ENCODE measurements at places on chromosomes 16 and 17.

DNA sequence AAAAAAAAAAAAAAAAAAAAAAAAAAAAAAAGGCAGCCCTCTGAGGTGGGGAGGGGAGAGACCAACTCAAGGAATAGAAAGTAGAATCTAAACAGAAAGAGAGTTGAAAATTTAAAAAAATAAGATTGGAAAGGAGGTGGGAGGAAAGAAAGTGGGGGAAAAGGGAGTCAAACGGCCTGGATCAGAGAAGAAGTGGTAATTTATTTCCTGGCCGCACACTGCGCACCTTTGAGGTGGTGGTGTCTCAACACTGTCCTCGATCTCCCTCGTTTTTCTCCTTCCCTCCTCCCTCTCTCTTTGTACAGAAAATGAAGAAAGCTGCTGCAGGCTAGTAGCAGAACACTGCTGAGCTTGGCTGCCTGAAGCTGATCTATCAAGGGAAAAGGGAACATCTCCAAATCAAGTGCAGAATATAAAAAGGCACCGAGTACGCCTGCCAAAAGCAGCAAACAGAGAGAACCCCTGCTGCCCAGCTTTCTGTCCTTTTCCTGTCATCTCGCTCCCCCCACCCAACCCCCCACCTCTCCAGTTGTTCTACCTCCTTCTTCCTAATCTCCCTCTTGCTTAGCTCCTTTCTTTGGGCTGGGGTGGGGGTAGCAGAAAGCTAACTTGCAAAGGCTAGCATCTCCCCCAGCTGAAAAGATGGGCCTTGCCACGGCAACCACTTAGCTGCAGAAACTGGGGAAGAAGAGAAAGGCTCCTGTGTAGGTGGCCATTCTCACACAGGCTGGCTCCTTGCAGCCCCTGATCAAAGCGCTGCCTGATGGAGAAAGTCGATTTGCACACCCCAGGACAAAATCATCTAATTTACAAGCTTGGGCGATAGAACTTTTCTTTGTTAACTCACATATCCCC, 22.5 kb downstream of the AXIN2 start:
- DNase-seq: no peak

DNA sequence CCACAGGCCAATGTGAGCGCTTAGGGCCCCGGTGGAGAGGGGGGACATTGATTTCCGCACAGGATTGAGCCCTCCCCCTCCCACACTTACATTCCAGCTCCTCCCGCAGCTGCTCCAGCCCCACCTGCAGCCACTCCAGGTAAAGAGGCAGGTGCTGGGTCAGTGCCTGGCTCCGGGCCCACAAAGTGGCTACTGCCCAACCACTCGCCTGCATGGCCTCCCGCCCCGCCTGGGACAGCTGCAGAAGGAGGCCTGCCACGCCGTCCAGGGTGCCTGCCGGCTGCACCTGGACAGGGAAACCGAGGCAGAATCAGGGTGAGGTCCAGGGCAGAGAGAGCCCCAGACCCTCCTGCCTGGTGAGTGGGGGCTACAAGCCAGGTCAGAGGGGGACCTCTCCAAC, 46.3 kb downstream of the RMI2 start:
- DNase-seq: no peak

DNA sequence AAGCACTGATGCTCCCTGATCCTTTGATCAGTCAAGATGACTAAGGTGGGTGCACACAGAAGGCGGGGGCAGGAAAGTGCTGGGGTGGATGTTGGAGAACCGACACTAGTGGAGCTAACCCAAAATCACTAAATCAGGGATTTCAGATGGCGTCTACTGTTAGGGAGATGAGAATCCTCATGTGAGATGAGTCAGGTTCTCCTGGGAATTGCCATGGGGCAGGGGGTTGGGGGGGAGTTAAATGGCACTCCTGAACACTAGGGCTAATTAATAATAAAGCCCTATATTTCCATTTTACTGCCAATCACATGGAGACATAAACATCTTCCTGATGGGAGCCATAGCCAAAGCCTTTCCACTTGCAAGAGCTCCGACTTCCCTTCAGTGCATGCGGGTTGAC, 804.1 kb downstream of the KCNJ18 start:
- DNase-seq: no peak

GRCh38 chr16:425740-426114, 278 bp downstream of the RAB11FIP3 start:
- peak; percentile 55 for DNase-seq

GRCh38 chr17:7755095-7755890, 37.7 kb downstream of the DNAH2 start:
- DNase-seq: no peak

GRCh38 chr17:7673239-7673638, 14.1 kb downstream of the TP53 start:
- no peak for DNase-seq

DNA sequence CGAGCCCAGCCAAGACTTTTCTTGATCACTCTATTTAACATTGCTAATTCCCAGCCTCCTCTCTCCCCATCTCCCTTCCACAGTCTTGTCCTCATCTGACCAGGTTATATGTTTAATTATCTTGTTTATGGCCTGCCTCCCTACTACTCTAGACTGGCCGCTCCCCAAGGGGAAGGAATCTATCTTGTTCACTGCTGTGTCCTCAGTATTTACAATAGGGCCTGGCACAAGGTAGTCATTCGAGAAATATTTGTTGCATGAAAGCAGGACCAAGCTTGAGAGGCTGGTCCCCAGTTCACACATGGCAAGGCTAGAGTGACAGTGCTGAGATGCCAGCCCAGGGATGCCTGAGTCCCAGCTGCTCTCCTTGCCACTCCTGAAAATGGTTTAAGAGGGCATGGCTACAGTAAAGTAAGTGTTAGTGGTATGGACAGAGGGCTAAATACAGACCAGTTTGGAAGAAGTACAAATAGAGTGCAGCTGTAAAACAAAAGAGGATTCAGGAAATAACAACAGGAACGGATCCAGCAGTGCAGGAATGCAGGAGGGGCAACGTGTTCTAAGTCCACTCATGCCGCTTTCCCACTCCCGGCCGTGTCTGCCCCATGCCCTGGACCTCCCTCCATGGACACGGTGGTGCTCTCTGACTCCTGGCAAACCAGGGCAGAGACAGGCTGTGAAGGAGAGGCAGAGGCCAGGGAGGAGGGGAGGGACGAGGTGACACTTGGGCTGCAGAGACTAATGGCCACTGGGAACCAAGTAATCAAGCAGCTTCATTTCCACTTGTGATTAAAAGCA, 65.6 kb downstream of the TOM1L2 start:
- DNase-seq: no peak

DNA sequence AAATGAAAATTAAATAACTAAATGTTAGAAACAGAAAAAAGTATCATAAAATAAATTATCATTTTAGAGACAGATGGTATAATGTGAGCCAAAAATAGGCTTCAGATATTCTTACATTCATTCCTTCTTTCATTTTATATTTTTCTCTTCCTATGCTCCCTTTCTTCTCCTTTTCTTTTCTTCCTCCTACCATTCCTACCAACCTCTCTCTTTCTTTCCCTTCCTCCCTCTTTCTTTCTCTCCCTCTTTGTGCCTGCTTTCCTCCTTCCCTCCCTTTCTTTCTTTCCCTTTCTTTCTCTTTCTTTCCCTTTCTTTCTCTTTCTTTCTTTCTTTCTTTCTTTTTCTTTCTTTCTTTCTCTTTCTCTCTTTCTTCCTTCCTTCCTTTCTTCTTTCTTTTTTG, 275.6 kb upstream of the ELAC2 start:
- DNase-seq: no peak

DNA sequence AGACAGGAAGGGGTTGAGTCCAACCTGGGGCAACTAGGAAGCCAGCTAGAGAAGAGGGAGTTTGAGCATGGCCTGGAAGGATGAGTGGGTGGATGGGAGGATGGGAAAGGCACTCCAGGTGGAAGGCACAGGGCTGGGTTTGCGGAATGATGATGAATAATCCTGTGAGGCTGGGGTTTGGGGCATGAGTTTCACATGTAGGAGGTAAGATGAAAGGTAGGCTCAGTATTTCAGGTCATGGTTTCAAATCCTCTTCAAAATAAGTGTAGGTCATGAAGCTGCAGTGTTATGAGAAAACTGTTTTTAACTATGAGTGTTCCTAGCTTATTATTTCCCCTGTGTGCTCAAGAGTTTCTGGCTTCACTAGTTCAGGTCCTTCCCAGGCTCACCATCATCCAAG, 130.3 kb downstream of the SKAP1 start:
- DNase-seq: peak; percentile 6

DNA sequence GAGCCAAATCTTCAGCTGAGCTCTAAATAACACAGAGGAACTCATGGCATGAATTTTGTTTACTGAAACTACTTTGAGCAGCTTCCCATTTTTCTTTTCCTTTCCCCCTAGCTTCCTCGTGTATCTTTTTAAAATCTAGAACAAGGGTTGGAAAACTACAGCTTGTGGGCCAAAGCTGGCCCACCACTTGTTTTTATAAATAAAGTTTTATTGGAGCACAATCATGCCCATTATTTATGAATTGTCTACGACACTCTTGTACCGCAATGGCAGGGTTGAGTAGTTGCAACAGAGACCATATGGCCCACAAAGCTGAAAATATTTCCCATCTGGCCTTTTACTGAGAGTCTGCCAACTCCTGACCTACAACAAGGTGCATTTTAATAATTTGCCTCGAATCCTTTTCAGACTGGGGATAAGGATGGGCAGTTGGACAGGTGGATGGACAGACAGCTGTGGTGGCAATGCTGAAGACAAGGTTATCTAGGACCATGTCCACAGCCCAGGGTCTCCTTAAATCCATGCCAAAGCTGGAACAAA, 87.7 kb downstream of the RMI2 start:
- no peak for DNase-seq

GRCh38 chr16:48492133-48492532, 106.9 kb upstream of the SIAH1 start:
- DNase-seq: no peak

DNA sequence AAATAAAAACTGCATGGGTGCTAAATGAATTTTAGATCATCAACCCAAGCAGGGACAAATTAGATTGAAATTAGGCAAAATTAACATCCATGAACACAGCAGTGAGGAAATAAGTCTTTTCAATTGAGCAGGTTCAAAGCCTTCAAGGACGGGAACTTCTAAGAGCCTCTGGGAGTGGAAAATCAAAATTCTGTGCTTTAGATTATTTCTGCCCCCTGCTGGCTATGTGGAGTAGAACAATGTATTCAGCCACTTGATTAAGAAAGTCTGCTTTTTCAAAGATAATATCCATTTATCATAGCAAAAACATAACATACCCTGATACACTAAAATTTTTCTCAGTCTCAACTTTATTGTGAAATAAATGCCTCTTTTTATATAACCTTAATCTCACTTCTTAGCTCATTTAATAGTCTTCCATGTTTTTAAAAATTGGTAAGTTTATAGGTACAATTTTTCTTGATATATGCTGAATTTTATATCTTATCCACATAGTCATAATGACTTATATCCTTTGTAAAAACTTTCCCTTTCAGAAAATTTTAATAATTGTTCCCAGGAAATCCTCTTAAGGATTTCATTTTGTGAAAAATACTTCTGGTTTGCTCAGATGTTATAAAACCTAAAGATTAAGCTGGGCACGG, 28.1 kb upstream of the NOL11 start:
- DNase-seq: no peak

DNA sequence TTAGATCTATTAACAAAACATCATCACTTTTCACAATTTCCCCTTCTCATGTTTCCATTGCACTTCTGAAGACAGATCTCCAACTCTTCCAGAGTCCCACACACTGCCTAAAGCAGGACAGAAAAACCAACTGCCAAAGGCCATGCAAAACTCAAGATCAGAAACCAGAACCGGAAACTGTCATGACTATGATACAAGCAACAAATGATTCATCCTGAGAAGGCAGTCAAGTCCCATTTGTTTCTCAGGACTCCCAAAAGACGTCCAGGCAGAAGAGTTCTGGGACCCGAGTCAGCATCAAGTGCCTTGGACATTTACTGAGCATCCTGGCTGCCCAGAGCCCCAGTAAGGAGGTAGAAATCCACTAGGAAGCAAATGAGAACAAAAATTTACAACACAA, 38.8 kb downstream of the ERN1 start:
- DNase-seq: no peak

DNA sequence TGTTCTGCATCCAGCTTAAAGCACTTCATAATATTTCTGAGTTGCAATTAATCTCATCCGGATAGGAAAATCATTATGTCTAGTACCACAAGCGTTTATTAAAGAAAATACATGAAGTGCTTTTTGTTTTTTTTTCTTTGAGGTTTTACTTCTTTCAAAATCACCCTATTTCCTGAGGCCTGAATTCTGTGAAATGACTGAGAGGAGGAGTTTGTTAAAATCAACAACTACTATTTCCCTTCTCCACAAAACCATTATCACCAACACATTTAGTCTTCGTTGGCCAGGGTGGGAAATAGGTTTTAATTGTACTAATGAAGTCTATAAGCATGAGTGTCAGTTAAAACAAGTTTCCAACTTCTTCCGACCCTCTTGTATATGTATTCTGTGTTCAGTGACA, 50.7 kb upstream of the ADCY7 start:
- DNase-seq: no peak

GRCh38 chr16:60811051-60811608, 1225.1 kb downstream of the CDH8 start:
- no peak for DNase-seq

DNA sequence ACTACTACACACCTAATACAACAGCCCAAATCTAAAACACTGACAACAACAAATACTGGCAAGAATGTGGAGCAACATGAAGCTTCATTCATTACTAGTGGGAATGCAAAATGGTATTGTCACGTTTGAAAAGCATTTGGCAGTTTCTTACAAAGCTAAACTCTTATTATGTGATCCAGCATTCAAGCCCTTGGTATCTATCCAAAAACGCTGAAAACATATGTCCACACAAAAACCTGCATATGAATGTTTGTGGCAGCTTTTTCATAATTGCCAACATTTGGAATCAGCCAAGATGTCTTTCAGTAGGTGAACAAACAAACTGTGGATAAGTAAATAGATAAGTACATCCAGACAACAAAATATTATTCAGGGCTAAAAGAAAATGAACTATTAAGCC, 501.1 kb upstream of the KIF2B start:
- DNase-seq: no peak

DNA sequence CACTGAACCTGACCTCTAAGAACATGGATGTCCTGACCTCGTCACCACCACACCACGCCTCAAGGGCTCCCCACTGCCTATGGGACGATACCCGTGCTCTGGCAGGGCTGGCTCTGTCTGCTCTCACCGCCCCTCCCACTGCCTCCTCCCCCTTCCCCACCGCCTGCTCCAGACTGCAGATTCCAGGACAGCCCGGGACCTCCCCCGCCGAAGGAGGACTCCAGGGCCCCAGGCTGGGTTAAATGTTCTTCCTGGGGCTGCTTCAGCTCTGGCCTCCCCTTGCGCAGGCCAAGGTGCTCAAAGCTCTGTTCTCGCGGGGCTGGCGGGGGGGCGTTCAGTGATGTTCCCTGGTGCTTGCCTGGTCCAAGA, 3.1 kb downstream of the NPW start:
- DNase-seq: no peak

DNA sequence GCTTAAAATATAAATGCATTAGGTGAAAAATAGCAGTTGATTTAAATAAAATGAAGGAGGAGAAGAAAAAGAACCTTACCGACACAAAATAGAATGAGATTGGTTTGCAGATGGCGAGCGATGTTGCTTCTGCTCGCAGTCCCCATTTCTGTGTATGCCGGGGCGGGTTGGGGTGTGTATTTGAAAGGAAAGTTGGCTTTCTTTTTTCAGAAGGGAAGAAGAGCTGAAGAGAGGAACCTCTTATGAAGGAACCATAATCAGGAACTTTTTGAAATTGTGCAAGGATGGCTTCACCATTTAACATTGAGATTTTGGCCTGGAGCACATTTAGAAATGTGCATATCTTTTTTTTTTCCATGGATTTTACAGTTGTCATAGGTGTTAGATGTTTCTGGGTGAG, at the start of gene IGSF6:
TSS of gene IGSF6 (minus strand) at position 156 of the 400 bp plus-strand sequence. CDS start at position 146, 10 bp downstream.
- no peak for DNase-seq

All from activated naive CD4-positive, alpha-beta T cell treated with anti-CD3 and anti-CD28 coated beads, Interleukin-2, amount 50 U/mL, for 72 hours (primary cell).